ENCODE measurements at places on chromosomes 13 and 19.
A peak's percentile ranks its signal among the peaks of the same experiment; 100 is the strongest.

GRCh38 chr19:16428372-16429036 is 43.3 kb downstream of the EPS15L1 start:
- DNase-seq, result peak; percentile 21

- no peak for DNase-seq
These were observed 435.7 kb downstream of the SLITRK6 start for GRCh38 chr13:85363504-85363903.

GRCh38 chr13:98765996-98766519 is 13.6 kb upstream of the SLC15A1 start:
- no peak for DNase-seq

DNA sequence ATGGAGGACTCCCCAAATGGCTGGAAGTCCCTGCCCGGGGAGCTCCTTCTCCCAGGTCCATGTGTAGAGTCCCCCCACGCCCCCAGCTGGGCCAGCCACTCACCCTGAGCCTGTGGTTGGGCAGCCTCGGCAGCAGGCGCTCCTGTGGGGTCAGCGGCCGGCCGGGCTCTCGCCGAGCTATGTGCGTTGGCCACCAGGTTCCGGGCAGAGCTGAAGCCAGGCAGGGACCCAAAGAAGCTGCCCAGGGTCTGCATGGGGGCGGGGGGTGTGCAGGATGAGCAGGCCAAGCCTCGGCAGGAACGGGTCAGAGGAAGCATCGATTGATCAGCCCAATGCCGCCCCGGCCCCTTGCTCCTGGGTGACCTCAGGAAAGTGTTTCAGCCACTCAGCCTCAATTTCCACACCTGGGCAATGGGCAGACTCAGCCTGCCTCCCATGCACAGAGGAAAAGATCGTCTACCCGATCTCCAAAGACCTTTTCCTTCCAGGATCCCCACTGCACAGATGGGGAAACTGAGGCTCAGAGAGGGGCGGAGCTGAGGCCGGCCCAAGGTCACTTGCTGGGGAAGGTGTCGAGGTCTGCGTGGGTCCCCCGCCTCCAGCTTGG is 732 bp downstream of the PLIN4 start:
- DNase-seq, result no peak

Data from activated CD4-positive, alpha-beta T cell treated with anti-CD3 and anti-CD28 coated beads, Interleukin-2, amount 50 U/mL, for 16 hours (primary cell).